Thymus (tissue), 14 donors: ENCODE measurements at places on chromosomes 16 and 17.
A peak's percentile ranks its signal among the peaks of the same experiment; 100 is the strongest.

DNA sequence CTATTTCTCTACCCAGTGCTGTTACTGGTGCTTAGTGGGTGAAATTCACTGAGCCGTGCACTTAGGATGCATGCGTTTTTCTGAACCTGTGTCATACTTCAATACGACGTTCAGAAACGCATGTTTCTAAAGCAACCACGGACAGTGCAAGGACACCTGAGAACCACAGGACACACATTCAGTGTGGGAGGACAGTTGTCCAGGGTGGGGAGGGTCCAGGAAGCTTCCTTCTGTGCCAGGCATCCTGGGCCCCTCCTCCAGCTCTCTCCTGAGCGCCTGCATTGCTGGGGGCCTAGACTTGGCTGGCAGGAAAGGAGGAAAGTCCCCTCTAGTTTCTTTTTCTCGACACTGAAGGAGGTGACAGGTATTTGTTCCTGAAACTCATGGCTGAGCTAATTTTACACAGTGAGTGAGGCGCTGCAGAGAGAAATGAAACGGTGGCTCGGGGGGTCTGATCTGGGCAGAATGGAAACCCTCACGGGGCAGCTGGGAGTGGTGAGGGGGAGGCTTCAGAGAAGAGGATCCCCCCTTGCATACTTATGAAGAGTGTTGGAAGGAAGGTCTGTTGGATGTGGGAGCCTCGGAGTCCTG lies 89.9 kb downstream of the IRF8 start:
- no peak for DNase-seq

DNA sequence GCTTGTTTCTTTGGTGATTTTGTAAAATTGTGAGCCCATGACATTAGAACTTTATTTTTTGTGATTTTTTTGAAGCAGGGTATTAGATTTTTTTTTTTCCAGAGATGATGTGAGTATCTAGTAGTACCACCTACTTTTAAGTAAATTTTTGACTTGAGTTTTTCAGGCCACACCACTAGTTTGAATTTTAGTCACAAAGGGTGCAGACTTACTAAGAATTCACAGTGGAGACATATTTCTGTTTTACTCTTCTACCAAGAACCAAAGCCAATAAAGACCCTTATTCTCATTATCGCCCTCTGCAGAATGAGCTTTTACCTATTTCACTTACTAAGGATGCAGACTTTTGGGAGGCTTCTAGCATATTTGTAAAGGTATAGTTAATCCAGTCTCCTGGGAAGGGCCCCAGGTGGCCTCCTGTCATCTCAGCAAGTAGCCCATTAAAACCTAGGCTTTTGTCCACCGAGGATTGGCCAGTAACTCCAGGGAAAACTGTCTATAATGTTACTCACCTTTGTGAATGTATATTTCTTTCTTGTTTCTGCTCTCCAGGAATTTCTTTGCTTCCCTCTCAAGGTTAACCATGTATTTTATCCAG lies 30.6 kb downstream of the NLK start:
- no peak for DNase-seq

- no peak for DNase-seq
Observed at GRCh38 chr17:73652886-73653480, 8.7 kb upstream of the SDK2 start.

DNA sequence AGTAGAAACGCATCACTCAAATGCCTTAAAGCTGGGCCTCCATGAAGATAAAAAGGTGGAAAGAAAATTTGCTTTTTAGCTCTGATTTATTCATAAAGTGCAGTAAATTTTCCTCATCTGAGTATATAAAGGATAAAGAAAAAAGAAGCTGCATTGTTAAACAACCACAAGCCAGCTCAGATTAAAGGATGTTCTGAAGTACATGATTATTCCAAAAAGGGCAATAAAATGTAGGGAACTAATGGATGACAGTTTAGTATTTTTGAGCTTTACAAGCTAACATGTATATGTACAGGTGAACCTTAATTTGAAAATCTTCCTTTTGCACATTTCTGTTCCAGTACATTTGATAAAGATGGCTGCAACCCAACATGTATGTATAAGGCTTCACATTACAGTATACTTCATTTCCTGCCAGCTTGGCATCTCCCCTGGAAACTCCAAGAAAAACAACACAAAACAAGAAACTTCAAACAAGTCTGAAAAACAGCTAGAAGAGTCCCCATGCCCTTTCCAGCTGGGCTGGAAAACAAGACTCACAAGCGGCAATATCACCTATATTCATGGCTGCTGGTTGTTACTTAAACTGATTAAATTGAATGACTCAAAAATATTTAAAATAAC lies 225.7 kb downstream of the CEP112 start:
- no peak for DNase-seq

GRCh38 chr17:11944587-11944986 lies 52.7 kb downstream of the ZNF18 start:
- no peak for DNase-seq

DNA sequence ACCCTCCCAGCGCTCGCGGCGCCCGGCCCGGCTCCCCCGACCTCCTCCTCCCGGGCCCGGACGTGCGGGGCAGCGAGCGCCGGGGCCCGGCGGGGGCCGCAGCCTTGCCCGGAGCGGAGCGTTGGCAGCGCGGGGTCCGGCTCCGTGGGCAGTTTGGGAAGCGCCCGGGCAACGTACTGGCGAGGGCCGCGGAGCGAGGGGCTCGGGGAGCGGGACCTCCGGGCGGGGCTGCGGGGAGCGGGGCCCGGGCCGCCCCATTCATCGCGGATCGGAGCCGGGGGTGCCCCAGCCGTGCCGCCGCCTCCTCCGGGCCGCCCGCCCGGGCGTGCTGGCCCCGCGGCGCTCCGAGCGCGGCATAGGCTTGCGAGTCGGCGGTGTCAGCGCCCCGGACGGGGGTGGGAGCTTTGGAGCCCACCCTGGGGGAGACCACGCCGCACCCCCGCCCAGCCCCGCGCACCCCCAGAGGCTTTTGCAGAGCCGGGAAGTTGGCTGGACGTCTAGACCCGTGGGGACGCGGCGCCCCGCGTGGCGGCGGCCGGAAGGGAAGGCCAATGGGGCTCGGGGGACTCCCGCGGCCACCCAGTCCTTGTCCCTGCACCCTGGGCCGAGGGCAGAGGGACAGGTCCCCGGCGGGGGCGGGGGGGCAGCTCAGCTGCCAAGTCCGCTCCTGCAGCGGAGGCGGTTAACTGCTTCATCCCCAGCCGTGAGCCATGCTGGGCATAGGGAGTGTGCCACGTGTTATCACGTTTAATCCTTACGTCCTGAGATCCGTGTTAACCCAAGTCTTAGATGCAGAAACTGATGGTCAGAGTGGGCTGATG lies 852 bp downstream of the ZNF469 start:
- no peak for DNase-seq

GRCh38 chr16:67167588-67167987 lies 2.8 kb upstream of the NOL3 start:
- no peak for DNase-seq

DNA sequence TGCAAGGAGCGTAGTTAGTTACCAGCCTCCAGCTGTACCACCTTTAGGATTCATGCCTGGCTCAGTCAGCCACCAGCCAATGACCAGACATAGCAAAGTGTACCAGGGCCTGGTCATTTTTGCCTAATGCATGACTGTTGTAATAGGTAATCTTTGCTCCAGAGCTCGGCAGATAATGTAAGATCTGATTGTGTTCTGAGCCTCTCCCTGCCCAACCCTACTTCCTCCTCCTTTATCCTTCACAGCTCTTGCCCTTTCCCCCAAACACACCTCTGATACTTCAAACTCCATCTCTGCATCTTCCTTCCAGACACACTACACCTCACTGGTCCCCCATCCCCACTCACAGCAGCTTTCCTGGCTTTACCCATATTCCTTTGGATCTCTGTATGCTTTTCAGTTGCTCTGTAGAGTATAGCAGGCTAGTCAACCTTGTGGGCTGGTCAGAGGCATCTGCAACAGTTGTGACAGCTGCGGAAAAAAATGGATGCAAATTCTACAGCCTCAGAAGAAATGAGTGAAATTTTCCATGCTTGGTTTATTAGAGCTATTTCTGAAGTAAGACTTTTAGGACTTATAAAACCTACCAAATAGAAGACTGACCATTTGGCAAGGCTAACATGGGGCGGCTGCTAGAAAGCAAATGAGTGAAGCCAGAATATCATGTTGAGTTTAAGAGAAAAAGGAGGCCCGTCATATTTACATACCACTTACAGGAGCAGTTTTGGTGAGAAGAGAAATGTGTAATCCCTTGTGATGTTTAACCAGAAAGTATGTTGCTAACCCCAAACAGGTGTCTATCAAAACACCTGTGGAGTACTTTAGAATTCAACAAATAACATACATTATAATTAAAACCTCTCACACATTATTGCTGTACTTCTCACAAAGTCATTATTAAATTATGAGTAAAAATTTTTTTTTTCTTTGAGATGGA lies 19.9 kb upstream of the C16orf87 start:
- DNase-seq = no peak

GRCh38 chr16:8675183-8676159 lies 1.1 kb downstream of the ABAT start:
- DNase-seq = no peak

DNA sequence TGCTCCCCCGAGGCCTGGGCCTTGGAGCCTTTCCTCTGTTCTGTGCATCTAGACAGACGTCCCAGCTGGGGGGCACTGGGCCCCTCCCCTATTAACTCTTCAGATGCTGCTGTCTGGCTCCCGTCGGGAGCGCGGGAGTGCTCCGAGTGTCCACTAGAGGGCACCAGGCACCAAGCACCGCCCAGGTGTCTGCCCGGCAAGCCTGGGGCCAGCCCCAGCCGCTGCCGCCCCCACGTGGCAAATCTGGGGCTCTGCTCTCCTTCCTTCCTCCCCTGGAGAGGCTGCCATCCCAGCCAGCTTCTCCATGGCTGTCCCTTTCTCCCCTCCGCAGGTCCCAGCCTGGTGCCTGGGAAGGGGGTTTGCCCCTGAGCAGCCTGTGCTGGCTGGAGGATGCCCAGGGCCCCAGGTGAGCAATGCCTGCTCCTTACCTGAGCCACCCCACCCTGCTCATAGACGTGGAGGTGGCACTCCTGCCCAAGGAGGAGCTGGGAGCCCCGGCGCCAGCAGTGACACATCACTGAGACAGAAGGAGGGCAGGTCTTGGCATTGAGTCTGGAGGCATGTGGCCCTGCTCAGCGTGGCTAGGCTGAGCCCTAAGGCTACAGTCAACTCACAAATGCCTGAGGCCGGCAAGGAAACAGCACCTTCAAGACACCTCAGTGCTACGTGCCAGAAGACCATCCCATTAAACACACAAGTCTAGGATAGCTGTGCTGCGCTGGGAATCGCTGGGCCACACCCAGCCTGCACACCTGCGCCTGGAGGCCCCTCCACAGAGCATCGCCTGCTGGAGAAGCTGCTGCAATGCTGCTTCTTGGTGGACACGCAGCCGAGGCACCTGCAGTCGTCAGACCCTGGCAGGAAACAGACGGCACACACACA lies 19.7 kb downstream of the TMEM235 start:
- DNase-seq = peak; percentile 79

DNA sequence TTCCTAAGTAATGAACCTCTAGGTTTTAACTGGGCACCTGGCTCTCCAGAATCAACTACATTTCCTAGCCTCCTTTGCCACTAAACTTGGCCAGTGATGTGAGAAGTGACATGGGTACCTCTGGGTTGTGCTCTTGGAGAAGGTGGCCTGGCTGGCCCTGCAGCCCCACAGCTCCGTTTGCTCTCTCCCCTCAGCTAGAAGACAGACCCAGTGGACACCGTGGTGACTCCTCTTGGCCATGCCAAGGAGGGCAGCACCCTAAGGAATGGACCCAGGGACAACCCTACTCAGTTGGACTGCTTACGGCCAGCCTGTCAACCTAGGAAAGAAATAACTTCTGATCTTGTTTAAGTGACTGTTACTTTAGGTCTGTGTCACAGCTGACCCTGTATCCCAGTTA lies 151.4 kb downstream of the TMEM132E start:
- DNase-seq = no peak

- DNase-seq = no peak
Observed at GRCh38 chr17:42422958-42423712, at the start of gene CAVIN1. CAVIN1 (minus strand) TSS chr17:42423256; CDS start chr17:42423097, 159 bp downstream.

DNA sequence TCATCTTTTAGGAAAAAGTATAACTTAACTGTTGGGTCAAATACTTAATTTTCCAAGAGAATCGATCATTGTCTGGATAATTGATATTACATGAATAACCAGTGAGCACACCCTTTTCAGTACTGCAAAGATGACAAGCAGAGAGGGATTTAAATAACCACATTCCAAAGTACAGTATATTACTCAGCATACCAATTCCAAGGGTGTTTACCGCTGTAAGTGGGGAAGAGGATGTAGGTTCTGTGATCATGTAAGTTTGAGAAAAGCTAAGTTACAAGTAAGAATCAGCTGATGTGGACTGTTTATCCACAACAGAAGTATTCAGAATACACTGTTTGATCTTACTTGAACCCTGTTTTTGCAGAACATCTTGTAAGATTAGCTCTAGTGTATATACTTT lies 6.1 kb downstream of the GDE1 start:
- no peak for DNase-seq

- no peak for DNase-seq
Observed at GRCh38 chr17:27906623-27907022, 13.5 kb upstream of the LYRM9 start.
